Smooth muscle cell of the umbilical artery (primary cell): ENCODE measurements at places on chromosomes 4 and X. TPM values are rescaled to one million over a fixed set of nuclear protein-coding genes. Genes with fewer than 3 reads are reported as not detected.

NUDT11 gene
- total RNA-seq, result 8.0 and 10.7 TPM in 2 replicates

RPS6KA6 gene
- 3.3 and 5.7 TPM in 2 replicates for total RNA-seq

MAGEB17 gene
- not detected in 2 replicates for total RNA-seq

NHSL2 gene
- total RNA-seq, result 1.5 and 10.1 TPM in 2 replicates

COL25A1 gene
- total RNA-seq, result 2.7 and 5.0 TPM in 2 replicates

GRID2 gene
- under 0.01 and 0.32 TPM in 2 replicates for total RNA-seq

FGG gene
- total RNA-seq, result not detected in 2 replicates

SHROOM3 gene
- 1.8 and 5.3 TPM in 2 replicates for total RNA-seq

EMCN gene
- total RNA-seq, result not detected in 2 replicates

ATP8A1 gene
- total RNA-seq, result 0.59 and 0.65 TPM in 2 replicates

ARHGAP36 gene
- not detected in 2 replicates for total RNA-seq

RADX gene
- total RNA-seq, result 1.8 and 7.6 TPM in 2 replicates

QRFPR gene
- not detected in 2 replicates for total RNA-seq

C1QTNF7 gene
- total RNA-seq, result 0.89 TPM in 1 of 2 replicates, not detected in the other

UGT2B15 gene
- not detected in 2 replicates for total RNA-seq

CSAG1 gene
- not detected in 2 replicates for total RNA-seq

CT45A1 gene
- total RNA-seq, result not detected in 2 replicates

CXXC4 gene
- total RNA-seq, result 0.30 and 0.32 TPM in 2 replicates

YIPF7 gene
- total RNA-seq, result not detected in 2 replicates

SHOX gene
- total RNA-seq, result not detected in 2 replicates

P2RY10 gene
- not detected in 2 replicates for total RNA-seq

ZCCHC18 gene
- total RNA-seq, result 0.30 and 0.88 TPM in 2 replicates

PITX2 gene
- 33.3 and 60.6 TPM in 2 replicates for total RNA-seq

SPANXD gene
- not detected in 2 replicates for total RNA-seq

ADAM29 gene
- not detected in 2 replicates for total RNA-seq

SAGE1 gene
- not detected in 2 replicates for total RNA-seq

PNMA3 gene
- 0.09 and 0.89 TPM in 2 replicates for total RNA-seq

MBNL3 gene
- 0.30 and 2.0 TPM in 2 replicates for total RNA-seq

VEGFD gene
- 0.09 and 0.30 TPM in 2 replicates for total RNA-seq

UCHL1 gene
- 1,235 and 1,433 TPM in 2 replicates for total RNA-seq
